Nephron progenitor cell (in vitro differentiated cells): ENCODE measurements at places on chromosomes 13 and 19.

- DNase-seq: no peak
Observed at GRCh38 chr19:45793876-45794275, 1.2 kb upstream of the DMWD start.

- DNase-seq: no peak
Observed at GRCh38 chr19:56949626-56950025, 109.1 kb upstream of the PEG3 start.

GRCh38 chr19:57239982-57240310 is 486 bp upstream of the ZNF805 start:
- no peak for DNase-seq

DNA sequence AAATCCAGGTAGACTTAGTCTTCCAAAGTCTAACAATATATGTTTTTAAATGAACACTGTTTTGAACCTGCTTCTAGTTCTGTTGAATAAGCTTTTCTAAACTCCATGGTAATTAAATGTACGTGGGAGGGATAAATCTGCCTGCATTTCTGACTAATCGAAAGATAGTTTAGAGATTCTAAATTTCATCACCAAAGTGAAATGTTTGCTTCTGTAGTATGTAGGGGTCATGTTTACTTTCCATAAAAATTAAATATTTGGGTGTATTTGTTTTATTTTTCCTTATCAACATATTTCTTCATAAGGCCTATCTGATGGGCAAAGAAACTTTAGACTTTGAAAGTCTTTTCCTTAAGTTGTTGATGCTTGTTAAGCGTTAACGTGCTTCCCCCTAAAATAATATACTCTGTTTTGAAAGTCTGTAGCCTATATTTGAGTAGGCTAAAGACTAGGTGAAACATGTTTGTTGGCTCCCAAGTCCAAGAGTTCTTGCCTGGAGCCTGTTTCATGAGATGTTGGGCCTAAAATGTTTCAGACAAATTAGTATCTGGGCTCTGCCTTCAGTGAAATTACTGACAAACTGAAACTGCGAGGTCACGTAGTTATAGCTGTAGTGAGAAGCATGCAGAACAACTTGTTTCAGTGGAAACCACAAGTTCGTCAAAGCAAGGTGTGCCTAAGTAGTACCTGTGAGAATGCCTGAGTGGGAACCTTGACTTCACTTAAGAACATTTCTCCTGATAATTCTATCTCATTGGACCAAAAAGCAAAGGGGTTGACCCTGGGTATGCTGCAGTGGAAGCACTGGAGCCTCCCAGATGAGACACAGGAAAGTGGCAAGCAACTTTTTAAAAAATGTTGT is 126.2 kb downstream of the LMO7 start:
- DNase-seq: no peak

DNA sequence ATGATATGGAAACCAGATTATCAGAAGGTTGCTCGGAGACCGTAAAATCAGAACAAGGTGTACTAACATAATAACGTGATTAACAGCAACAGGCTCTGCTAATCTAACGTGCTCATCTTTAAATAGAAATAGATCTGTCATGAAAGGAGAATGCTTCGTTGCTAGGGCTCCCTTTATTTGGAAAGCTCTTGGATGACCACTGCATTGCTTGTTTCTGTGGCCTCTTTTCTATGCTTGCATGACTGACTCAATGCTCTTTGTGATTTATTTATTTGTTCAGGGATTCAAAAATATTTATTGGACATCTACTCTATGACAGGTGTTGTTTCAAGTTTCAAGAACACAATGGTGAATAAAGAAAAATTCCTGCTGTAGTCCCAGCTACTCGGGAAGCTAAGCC is 22.3 kb upstream of the ZDHHC20 start:
- no peak for DNase-seq

- no peak for DNase-seq
Observed at GRCh38 chr13:104944176-104944575, 1591.3 kb downstream of the EFNB2 start.

- DNase-seq: no peak
Observed at GRCh38 chr13:95679722-95680121, 2.8 kb downstream of the DNAJC3 start.

DNA sequence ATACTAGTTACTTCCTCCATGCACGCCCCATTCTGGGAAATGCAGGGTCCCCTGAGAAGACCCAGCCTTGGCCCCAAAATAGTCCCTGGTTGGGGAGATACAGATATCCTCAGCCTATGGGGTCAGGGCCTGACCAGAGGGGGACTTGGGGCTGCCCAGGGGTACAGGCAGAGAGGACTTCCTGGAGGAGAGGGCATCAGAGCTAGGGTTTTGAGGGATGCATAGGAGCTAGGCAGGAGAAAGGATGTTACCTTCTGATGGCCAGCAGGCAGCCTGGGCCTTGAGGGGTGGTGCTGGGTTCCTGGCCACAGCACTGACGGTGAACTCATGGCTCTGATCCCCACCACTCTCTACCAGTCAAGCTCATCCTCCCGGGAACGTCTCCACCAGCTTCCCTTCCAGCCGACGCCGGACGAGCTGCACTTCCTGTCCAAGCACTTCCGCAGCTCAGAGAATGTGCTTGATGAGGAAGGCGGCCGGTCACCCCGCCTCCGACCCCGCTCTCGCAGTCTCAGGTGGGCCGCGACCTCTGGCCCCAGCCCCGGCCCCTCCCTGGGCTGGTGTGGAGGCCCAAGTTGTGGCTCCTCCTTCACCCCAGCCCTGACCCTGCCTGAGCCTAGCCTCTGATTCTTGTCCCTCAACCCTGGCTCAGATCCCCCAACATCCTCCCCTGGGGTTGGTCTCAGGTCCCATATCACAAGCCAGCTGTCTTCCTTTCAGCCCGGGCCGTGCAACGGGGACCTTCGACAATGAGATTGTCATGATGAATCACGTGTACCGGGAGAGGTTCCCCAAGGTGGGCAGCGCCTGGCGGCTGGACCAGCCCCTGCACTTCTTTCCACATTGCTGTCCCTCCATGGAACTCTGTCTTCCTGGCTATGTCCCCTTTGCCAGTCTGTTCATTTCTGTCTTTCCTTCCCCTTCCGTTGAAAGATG is 25.6 kb downstream of the MAST3 start:
- peak; percentile 29 for DNase-seq

DNA sequence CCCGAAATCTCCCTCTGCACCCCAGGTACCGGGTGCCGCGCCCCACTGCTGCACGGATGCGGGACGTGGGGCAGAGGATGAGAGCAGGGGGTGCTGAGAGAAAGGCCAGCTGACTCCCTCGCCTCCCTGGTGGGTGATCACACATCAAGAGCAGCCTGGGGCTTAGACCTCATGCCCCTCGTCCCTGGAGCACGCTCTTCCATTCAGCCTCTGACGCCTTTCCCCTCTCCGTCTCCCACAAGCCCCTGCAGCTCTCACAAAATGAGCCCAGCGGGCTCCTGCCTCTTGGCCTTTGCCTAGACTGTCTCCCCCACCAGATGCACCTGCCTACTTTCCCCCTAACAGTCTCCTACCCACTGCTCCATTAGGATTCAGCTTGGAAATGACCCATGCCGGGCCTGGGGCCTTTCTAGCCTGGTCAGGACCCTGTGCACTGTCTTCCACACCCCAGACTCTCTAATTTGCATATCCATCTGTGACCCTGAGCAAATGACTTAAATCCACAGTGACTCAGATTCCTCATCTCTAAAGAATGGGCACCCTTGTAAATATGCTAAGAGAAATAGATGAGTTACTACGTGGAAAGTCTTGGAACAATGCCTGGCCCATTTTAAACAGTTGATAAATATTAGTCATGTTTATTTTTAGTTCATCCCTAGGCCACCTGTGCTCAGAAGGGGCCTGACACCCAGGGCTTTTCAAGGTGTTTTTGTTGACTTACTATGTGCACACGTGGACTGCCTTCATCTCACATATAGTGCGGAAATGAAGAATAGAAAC is 582 bp upstream of the PTPRH start:
- DNase-seq: no peak

DNA sequence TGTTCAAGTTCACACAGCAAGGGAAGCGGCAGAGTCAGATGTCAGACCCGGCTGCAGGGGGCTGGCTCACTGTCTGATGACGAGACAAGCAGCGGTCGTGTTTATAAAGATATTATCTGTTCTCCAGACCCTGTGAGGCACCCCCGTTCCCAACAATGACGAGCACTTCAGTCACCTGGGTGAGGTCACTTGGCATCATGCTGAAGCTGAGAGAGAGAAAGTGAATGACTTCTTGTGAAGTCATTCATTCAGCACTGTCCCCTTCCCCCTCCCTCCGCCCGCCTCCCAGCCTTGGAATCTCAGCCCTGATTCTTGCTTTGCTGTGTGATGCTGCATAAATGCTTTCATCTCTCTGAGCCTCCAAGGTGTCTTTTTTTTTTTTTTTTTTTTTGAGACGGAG is 4.9 kb upstream of the LYPD3 start:
- DNase-seq: no peak

- no peak for DNase-seq
Observed at GRCh38 chr13:40764587-40765403, 6.2 kb downstream of the MRPS31 start.

- no peak for DNase-seq
Observed at GRCh38 chr13:90686442-90686841, 661.0 kb upstream of the MIR17HG start.

- no peak for DNase-seq
Observed at GRCh38 chr13:85501616-85502015, 297.6 kb downstream of the SLITRK6 start.

- DNase-seq: no peak
Observed at GRCh38 chr19:46670813-46671212, 9.8 kb upstream of the DACT3 start.

GRCh38 chr13:109200556-109200955 is 571.1 kb downstream of the MYO16 start:
- DNase-seq: no peak

GRCh38 chr19:53826876-53827275 is 2.8 kb upstream of the NLRP12 start:
- DNase-seq: no peak

DNA sequence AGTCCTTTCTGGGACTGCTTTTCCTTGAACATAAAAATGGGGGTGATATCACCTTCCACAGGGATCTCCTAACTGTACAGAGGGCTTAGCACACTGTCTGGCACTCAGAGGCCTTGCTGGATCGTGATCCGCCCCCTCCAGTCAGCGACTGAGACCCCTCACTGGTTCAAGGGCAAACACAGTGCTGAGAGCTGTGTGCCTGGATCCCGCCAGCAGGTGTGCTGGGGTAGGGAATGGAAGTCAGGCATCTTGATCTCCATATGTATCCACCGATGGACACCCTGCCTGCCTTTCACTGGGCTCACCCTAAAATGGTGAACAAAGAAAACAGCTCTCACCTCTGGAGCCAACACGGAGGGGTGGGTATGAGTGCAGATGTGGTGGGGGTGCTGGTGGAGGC is 64.3 kb downstream of the IRS2 start:
- DNase-seq: no peak

GRCh38 chr19:18490728-18491127 is 31.1 kb downstream of the ELL start:
- no peak for DNase-seq

GRCh38 chr13:105936816-105937215 is 598.6 kb downstream of the EFNB2 start:
- DNase-seq: no peak

DNA sequence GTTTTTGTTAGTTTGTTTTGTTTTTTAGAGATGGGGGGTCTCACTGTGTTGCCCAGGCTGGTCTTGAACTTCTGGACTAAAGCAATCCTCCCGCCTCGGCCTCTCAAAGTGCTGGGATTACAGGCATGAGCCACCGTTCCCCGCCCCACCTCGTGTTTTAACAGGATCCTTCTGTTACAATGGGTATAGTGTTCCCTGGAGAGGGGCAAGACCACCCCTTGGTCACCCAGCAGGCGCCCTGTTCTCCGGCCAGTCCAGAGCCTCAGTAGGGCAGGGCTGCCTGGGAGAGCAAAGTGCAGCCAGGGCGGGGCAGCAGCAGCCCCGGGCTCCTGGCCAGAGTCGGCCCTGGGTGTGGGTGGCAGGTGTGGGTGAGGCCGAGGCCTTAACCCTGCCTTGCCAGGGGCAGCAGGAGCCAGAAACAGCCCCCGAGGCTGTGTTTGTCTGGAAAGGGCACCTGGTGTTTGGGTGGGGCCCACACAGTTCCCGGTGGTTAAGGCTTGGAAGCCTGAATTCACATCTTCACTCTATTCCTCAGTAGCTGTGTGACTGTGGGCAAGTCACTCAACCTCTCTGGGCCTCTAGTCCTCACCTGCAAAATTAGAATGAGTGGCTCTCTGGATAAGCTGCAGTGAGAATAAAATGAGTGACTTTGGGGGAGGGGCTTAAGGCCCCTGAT is 7.2 kb downstream of the VASP start:
- no peak for DNase-seq

- no peak for DNase-seq
Observed at GRCh38 chr19:18257503-18258470, 16.5 kb downstream of the IQCN start.

DNA sequence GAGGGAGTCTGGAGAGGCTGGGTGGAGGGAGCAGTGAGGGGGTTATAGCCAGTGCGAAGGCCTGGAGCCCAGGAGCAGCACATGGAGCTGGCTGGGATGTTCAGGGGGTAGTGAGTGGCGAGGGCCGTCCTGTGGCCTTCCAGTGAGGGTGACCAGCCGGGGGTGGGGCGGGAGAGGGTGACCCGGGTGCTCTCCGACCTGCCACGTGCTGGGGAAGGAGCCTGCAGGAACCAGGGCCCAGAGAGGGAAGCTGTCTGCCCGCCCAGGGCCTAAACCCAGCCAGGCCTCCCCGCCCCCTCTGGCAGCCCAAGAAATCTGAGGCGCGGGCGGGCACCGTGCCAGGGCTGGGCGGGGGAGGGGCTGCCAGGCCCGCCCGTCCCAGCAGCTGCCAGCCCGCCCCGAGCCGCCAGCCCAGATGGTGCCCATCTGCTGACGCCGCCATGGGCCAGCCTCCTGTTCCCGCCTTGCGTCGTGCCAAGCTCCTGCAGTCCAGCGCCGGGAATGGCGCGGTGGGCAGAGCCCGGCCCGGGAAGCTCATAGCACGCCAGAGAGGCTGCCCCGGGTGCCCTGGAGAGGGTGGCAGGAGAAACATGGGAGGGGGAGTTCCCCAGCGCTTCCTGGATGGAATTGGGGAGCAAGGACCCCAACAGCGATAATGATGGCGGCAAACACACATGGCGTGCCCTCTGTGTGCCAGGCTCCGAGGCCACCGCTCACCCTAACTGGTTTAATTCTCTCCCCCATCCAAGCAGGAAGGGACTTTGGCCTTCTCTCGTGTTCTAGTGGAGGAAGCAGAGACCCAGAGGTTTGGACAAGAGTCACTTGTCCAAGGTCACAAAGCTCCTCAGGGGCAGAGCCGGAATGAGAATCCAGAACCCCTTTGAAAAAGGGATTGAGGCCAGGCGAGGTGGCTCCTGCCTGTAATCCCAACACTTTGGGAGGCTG is 21.5 kb downstream of the NFIC start:
- DNase-seq: no peak

DNA sequence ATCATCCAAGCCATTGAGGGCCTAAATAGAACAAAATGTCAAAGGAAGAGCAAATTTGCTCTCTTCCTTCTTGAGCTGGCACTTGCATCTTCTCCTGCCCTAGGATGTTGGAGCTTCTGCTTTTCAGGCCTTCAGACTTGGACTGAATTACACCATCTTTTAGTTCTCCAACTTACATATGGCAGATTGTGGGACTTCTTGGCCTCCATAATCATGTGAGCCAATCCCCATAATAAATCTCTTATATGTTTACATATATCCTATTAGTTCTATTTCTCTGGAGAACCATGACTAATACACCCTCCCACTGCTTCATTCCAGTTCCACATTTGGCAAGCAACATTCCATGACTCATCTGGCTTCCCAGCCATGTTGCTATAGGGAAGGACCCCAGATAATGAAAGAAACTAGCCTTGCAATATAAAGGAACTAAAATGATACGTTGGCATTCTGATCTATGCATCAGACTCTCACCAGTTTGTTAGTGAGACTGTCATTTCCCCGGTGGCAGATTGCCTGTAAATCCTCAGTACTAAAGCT is 11.0 kb upstream of the ACOD1 start:
- no peak for DNase-seq
